ENCODE measurements at places on chromosomes 16 and 17.

DNA sequence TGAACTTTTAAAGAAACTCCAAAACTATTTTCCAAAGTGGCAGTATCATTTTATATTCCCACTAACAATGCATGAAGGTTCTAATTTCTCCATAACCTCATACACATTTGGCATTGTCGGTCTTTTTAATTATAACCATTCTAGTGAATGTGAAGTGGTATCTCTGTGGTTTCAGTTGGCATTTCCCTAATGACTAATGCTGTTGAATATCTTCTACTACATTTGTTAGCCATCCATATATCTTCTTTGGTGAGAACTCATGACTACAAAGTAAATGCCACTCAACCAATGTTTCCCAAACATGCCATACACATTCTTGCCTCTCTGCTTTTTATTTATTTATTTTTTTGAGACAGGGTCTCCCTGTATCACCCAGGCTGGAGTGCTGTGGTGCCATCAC lies 31.7 kb upstream of the TAOK1 start:
- DNase-seq = no peak

DNA sequence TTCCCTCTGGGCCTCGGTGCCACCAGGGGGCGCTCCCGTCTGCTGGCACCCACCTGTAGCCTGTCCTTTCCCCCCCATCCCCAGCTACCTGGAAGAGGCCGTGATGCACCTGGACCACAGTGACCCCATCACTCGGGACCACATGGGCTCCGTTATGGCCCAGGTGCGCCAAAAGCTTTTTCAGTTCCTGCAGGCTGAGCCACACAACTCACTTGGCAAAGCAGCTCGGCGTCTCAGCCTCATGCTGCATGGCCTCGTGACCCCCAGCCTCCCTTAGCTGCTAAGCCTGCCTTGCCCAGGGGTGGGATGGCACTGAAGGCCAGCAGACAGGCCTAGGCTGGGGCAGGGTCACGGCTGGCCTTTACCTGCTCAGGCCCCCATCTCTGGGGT lies 818 bp upstream of the NRN1L start:
- DNase-seq = peak; percentile 26

- no peak for DNase-seq
These were observed 12.2 kb upstream of the TERF2 start for GRCh38 chr16:69397821-69398521.

DNA sequence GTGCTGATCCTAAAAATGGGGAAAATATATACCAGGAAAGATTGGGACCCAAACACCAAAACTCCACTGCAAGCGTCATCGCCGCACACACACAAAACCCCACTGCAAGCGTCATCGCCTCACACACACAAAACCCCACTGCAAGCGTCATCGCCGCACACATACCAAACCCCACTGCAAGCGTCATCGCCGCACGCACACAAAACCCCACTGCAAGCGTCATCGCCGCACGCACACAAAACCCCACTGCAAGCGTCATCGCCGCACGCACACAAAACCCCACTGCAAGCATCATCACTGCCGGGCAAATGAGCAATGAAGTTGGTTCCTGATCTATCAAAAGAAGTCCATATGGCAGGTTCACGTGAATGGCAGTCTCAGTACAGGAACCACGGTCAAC lies 144.4 kb downstream of the SLC39A11 start:
- no peak for DNase-seq

GRCh38 chr17:72977771-72978417 lies 114.6 kb downstream of the SLC39A11 start:
- no peak for DNase-seq

DNA sequence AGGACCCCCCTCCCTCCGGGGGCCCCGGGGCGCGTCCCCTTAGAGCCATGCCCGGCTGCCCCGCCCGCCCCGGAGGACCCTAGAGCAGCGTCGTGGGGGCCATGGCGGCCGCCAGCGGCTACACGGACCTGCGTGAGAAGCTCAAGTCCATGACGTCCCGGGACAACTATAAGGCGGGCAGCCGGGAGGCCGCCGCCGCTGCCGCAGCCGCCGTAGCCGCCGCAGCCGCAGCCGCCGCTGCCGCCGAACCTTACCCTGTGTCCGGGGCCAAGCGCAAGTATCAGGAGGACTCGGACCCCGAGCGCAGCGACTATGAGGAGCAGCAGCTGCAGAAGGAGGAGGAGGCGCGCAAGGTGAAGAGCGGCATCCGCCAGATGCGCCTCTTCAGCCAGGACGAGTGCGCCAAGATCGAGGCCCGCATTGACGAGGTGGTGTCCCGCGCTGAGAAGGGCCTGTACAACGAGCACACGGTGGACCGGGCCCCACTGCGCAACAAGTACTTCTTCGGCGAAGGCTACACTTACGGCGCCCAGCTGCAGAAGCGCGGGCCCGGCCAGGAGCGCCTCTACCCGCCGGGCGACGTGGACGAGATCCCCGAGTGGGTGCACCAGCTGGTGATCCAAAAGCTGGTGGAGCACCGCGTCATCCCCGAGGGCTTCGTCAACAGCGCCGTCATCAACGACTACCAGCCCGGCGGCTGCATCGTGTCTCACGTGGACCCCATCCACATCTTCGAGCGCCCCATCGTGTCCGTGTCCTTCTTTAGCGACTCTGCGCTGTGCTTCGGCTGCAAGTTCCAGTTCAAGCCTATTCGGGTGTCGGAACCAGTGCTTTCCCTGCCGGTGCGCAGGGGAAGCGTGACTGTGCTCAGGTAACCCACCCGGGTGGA lies 759 bp downstream of the ALKBH5 start:
- DNase-seq = no peak

GRCh38 chr16:747978-748746 lies 7.4 kb upstream of the CIAO3 start:
- DNase-seq = no peak

DNA sequence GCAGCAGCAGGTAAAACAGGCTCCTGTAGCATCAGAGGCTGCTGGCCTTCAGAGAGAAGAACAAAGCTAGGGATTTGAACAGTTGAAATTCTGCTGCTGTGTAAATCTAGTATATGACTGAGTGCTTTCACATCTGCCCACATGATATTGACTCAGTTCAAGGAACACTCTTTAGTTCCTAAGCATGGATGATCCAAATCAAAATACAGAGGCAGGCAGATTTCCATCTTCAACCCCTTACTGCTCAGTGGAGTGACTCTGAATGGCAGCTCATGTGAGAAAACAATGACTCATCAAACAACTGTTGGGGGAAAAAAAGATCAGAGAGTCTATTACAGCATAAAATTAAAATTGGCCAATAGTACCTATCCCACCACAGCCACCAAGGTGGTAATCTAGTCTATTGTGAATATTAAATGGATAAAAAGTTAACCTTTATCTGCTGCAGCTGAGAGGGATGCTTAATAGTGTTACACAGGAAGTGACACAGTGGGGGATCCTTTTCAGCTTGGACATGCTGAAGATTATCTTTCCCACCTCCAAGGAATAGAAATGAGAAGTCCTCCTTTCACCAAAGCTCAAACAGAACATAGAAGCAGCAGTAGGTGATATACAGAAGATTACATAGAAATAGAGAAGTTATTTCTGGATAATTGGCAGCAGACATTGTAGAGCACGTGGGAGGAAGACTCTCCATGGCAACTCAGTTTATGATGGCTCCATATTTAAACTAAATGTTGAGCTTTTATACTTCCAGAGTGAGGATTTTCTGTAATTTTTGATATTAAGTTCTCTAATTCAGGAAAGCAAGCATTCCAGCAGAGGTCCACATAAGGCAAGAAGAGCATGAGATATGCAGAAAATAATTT lies 239.7 kb upstream of the ERCC4 start:
- DNase-seq = peak; percentile 12

DNA sequence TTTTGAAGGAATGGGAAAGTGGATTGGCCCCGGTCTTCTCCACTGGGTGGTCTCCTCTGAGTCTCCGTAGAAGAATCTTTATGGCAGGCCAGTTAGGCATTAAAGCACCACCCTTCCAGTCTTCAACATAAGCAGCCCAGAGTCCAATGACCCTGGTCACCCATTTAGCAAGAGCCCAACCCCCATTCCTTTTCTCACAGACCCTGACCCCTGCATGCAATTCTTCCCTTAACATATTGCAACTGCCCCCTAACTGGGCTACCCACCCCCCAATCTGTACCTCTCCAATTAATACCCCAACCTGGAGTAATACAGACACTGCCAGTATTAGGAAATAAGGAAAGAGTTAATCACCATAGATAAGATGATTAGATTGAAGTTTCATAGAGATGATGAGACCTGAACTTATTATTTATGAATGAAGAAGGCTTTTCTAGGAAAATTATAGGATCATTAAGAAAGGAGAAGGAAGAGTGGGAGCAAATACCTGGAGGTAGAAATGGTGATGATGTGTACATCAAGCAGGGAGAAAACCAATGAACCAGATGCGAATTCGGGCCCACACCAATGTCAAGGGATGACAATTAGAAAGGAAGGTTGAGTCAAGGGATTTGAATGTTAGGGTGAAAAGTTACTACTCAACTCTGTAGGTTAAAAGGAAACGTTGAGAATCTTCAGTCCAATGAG lies 2.4 kb downstream of the CCL2 start:
- no peak for DNase-seq

- no peak for DNase-seq
These were observed 47.4 kb downstream of the PKD1L3 start for GRCh38 chr16:71952825-71953224.

DNA sequence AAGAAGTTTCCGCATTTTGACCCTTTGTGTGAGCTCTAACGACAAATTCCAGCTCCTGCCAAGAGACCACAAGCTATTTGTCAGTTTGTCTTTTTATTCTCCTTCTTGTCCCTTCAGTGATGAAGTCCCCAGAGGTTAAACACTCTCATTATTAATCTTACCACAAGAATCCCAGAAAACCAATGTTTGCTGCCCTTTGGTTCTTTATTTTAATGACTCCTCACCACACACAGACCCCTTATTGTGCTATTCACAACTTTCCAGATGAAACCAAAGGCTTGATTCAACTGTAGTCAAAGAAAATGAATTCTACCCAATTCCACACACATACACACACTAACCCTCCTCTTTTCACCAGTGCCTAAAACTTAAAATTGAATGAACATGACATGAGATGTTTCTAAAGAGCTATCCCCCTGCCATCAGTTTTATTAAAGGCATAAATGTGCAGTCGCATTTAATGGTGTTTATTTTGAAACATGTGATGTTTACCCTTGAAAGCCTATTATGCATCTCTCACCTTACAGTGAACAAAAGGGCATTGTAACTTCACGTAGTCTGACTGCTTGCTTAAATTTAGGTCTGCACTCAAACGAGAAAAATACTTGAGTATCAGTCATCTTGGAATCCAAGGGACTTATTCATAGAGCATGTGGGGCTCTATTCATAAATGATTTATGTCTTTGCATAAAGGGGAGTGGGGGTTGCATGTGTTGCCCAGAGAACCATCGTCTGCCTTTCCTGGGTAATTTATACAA lies 44.1 kb downstream of the PCTP start:
- peak; percentile 76 for DNase-seq

- no peak for DNase-seq
These were observed 5.7 kb upstream of the PHAF1 start for GRCh38 chr16:67104061-67104460.

- DNase-seq = peak; percentile 85
These were observed 292.6 kb upstream of the SOX9 start for GRCh38 chr17:71828182-71828596.

DNA sequence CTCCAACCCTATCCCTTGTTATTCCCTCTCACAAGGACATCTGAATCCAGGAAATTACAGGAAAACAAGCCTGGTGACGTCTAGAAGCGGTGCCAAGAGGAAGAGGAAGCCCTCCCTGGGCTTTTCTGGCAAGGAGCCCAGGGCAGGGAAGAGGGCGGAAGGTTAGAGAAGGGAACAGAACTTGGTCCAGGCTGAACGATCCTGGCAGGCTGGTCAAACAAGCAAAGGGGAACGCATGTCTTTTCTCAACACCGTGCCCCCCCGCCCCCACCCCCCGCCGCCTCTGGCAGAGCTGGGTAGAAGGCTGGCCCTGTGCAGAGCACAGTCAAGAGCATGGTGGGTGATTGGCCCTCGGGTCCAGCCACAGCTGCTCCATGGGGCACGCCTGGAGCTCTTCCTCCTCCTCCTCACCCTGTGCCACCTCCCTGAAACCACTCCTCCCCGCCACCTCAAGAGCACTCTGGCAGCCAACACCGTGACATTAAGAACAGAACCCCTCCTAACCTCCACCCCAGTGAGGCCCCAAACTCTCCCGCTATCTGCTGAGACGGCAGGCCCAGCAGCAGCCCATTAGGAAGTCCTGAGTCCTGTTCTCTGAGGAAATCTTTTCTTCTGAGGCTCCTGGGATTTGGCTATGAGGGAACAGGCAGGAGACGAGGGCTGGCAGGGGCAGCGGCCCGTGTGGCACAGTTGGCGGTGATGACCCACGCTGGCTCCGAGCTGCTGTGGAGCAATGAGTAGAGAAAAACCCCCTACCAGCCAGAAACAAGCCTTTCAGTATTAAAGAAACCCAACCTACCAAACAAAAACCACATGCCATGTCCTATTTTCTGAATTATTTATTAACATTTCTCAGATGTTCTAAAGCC lies 7.3 kb downstream of the C16orf86 start:
- DNase-seq = no peak

GRCh38 chr16:77500934-77501664 lies 66.3 kb upstream of the ADAMTS18 start:
- DNase-seq = no peak

- no peak for DNase-seq
These were observed 4.9 kb upstream of the IL32 start for GRCh38 chr16:3060339-3061127.

- no peak for DNase-seq
These were observed 27.4 kb downstream of the CDRT15 start for GRCh38 chr17:14209215-14209614.

- DNase-seq = no peak
These were observed 151.3 kb upstream of the ZFHX3 start for GRCh38 chr16:73199214-73199613.

GRCh38 chr16:81582655-81583441 lies 138.2 kb downstream of the CMIP start:
- no peak for DNase-seq

- DNase-seq = no peak
These were observed at the start of gene GUCY2D for GRCh38 chr17:8001976-8002720. GUCY2D (plus strand) TSS chr17:8002615; CDS start chr17:8003048, 433 bp downstream.

DNA sequence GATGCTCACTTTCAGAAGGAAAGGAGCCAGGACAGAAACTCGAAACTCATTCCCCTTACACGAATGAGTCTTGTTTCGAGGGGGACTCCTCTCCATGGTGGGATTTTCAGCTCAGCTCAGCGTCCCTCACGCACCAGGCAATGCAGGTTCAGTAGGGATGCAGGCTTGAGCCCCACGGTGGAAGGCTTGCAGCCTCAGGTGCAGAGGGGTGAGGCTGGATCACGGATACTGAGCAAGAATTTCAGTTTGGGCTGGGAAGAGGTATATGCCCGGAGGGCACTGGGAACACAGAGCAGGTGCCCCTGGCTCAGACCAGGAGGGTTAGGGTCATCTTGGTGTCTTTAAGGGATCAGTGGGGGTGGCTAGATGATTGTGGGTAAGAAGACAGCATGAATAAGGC lies 344.9 kb upstream of the TNRC6C start:
- no peak for DNase-seq

Data from NCI-H345 (cell line).